Endodermal cell (in vitro differentiated cells): ENCODE measurements at places on chromosomes 5 and 9. TPM values are rescaled to one million over a fixed set of nuclear protein-coding genes. Genes with fewer than 3 reads are reported as not detected.
A peak's percentile ranks its signal among the peaks of the same experiment; 100 is the strongest.

- no peak for DNase-seq
Observed at GRCh38 chr5:158845941-158846340, 253.8 kb downstream of the EBF1 start.

DNA sequence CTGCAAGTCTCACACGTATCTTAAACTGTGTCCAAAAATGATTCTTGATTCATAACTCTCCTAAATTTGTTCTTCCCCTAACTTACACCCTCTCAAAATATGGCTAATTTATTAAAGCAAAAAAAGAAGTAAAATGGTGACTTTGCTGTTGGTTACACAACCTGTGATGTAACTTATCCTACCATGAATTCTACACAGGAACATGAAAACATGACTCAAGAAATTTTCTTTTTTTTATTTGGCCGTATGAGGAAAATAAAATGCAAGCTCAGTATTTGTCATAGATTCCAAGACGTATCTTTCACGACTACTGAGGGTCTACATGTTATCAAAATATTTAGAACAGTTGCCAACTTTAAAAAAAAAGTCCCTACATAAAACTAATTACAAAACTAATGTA lies 9.2 kb downstream of the LIFR start:
- DNase-seq, result no peak

DNA sequence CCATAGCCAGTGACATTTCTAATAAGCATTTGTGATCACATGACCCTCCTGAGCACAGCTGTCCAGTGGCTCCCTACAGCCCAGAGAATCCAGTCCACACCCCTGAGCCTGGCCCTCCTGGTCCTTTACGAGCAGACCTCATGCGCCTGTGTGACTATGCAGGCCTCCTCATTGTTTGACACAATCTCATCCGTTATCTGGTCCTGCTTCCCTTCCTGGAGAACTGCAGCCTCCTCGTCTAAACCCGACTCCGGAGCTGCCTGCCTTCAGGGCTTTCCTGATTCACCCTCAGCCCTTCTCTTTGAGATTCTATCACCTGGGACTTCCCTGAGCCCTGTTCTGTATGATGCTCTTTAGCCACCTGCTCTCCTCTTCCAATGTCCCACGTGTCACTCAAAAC lies 79.7 kb downstream of the GPR21 start:
- DNase-seq, result no peak

GRCh38 chr9:124285903-124286291 lies 28.1 kb downstream of the NEK6 start:
- DNase-seq, result no peak

DNA sequence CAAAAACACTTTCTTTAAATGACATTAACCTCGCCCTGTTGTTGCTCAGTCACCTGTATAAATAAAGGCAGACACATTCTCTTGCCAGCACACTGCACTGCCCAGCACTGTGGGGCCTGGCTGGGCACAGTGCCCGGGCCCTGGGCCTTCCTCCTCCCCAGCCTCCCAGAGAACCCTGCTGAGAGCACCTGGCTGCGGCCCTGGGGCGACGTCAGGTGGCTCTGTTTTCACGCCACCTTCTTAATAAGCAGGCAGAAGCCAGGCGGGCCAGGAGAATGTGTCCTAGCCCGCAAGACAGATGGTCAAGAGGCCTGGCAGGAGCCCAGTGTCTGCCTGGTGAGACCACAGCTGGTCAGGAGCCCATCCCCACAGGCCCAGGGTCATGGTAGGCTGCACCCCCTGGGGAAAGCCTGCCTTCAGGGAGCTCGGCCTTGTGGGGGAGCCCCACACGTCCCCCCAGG lies 8.2 kb upstream of the AGPAT2 start:
- DNase-seq, result no peak

DNA sequence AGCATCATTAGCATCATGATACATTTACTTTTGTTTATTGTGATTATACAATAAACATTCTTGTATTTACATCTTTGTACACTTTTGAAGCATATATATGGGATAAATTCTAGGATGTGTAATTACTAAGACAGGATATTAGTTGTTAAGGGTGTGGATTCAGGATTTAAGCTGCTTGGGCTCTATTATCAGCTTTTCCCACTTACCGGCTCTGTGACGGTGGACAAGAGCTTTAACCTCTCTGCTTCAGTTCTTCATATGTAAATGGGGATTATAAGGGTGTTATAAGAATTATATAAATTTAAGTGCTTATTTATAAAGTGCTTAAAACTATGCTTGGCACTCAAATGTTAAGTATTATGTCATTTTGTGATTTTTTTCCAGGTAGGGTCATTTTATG lies 131.1 kb downstream of the FER start:
- no peak for DNase-seq

DNA sequence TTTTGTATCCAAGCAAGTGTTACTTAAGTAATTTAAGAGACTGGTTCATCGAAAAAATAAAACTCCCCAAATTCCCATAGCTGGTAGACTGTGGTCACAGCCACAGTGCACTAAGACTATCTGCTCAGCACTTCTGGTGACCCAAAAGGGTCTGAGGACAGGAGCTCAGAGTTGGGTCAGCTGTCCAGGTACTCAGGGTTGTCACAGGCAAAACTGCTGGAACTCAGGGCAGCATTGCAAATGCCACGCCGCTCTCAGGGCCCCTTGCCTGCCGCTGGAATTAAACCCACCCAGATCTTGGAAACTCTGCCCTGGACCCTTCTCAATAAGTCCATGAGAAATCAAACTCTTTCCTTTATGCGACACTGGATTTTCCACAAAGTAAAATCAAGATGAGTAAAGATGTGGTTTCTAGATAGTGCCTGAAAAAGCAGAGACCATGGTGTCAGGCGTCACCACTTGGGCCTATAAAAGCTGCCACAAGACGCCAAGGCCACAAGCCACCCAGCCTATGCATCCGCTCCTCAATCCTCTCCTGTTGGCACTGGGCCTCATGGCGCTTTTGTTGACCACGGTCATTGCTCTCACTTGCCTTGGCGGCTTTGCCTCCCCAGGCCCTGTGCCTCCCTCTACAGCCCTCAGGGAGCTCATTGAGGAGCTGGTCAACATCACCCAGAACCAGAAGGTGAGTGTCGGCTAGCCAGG lies at the start of gene IL13:
IL13 (plus strand) TSS at position 498 of the 705 bp plus-strand sequence; CDS start at position 512, 14 bp downstream.
- DNase-seq, result no peak

DNA sequence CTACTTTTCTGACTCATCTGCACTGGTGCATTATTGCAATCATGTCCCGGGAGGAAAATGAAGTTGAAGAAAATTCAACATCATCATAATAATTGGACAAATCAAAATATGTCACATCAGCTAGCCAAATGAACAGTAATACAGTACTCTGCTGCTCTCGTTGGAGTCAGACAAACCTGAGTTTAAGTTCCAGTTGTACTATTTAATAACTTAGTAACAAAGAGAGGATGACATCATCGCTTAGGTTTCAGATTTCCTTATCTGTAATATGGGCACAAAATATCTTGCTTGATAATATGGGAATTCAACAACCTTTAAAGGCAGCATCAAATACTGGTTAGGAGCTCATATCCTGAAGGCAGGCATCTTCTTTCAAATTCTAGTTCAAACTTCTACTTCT lies 1248.9 kb upstream of the ACO1 start:
- no peak for DNase-seq

- DNase-seq, result peak; percentile 53
Observed at GRCh38 chr9:77375956-77376532, 198.7 kb downstream of the VPS13A start.

DNA sequence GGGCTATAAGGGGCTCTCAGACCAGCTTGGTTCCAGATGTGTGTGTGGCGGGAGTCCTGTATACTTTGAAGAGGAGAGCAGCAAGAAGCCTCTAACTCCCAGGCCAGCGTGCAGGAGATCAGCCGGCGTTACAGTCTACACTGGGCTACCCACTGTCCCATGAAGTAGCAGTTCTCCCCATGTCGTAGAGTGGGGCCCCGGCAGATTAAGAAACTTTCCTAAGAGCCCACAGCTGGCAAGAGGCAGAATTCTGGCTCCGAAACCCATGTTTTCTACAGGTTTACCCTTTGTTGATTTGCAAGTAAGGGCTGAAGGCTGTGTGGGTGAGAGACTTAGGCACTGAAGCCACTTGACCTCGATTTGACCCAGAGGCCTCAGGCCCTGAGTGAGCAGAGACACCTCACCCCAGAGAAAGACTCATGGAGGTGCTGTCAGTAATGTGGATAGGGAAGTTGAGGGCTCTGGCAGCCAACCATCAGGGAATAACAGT lies 881 bp upstream of the B4GALT1 start:
- peak; percentile 74 for DNase-seq

TLE4 gene
- 19.9 and 25.5 TPM in 2 replicates for total RNA-seq

BTNL8 gene
- total RNA-seq, result not detected in 3 replicates

GRCh38 chr9:74096420-74096819 lies 400.7 kb upstream of the RORB start:
- no peak for DNase-seq

KIF12 gene
- 7.0 to 17.4 TPM (median 16.3 TPM) in 3 replicates for total RNA-seq

- DNase-seq, result no peak
Observed at GRCh38 chr5:156522651-156523529, 195.9 kb downstream of the SGCD start.

PIP5K1B gene
- 9.1 and 10.2 TPM in 2 replicates for total RNA-seq

IL13 gene
- not detected in 3 replicates for total RNA-seq

- no peak for DNase-seq
Observed at GRCh38 chr9:126628969-126629674, 15.4 kb downstream of the LMX1B start.

- no peak for DNase-seq
Observed at GRCh38 chr5:3120028-3120427, 368.6 kb upstream of the IRX2 start.

DNA sequence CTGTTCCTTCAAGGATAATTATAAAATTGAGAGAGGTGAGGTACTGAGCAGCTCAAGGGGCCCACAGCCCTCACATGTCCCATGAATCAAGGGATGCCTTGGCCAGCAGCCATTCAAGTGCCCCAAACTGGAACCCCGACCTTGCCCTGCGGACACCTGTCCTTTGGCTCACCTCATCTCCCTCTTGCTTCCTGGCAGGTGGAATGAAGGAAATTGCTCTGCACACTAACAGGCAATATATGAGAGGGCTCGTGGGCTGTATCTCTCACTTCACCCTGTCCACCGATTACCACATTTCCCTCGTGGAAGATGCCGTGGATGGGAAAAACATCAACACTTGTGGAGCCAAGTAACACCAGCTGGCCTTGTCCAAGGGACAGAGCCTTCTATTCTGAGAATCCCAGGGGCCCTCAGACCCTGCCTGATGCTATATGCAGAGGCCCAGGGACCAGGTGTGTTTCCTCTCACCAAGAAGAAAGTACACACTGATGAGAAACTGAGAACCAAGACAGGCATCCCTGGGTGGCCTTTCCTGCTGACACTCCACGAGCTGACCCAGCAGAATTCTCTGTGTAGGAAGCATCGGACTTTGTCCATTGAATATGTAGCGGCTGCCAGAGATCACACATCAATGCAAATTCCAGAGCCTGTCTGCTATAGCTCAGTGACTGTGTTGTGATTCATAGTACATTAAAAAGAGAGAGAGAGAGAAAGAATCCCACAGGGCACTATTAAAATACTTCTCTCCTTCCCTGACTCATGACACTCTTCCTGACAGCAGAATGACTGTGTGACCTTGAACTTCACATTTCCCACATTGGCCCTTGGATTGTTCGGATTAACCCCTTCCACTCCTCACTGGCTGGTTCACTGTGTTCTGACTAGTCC lies 92.6 kb downstream of the LIFR start:
- no peak for DNase-seq

DNA sequence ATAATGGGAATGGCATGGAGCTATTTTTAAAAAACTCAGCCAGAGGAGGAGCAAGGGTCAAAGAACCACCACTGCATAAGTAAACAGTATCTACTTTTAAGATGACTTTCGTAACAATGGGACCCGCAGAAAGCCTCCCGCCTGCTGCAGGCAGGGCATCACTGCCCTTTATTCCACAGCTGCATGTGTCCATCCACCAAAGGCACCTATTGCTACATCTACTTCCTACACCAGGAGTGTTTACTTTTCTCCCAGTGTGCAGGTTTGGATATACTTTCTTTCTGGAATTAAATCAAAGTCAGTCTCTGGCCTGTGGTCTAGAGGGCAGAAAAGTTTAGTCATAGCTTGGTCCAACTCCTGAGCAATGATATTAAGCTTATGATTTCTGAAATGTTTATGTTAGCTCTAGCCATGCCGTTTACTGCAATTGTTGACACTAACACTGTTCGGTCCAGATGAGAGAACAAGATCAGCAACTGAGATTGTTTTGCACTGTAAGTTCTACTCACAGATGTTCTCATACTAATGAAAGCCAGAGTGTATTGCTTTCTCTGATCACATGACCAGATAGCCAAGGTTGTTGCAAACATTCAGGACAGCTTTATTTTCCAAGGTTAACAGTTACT lies 391.5 kb downstream of the FGF10 start:
- DNase-seq, result no peak

DNA sequence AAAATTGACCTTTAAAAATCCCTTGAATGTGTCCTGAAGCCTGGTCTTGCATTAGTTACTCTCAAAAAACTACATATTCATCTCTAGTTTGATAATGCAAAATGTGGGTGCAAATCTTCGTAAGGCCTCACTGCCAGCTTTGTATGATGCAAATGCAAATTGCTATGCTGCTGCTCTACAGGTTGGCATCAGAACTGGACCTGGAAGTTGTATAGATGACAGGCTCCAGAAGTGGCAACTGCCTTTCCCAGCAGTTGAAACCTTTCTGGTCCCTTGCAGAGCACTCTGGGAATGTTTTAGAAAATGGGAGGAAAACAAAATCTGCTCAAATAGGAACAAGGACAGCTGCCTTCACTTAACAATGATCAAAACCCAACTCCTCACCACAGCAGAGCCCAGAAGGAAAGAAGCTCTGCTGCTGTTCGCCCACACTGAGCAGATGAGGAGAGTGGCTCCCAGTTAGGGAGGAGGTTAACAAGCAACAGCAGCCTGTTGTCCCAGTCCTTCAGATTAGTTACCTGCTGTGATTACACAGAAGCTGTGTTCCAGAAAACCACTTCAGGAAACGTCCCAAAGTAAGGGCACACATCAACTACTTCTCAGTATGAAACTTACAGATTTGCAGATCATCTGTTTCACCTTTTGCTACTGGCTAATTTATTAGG lies 93.5 kb downstream of the PLPP1 start:
- no peak for DNase-seq

FREM1 gene
- 21.0 and 23.2 TPM in 2 replicates for total RNA-seq

- DNase-seq, result no peak
Observed at GRCh38 chr5:9533562-9534364, 12.1 kb downstream of the SEMA5A start.

DNA sequence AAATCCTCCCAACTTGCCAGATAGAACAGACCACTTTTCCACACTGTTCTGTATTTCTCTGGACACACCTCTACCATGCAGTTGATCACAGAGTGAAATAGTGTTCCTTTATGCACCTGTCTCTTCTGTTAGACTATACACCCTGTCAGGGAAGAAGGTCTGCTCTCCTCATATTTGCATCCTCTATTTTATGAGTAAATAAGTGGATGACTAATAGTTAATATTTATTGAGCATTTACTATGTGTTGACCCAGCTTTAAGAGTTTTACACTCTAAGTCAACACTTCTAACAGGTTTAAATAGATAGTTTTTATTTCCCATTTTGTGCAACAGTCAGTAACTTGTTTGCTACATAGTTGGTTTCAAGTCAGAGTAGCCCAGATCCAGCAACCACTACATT lies 452.8 kb upstream of the MPDZ start:
- DNase-seq, result no peak

TSC1 gene
- 59.5 and 67.8 TPM in 2 replicates for total RNA-seq

ARL14EPL gene
- total RNA-seq, result not detected in 2 replicates

GRIN1 gene
- total RNA-seq, result 0.35 and 1.2 TPM in 2 replicates
